ENCODE measurements at places on chromosomes 1 and 21.

GRCh38 chr1:207259391-207259790 is 62.1 kb upstream of the CD55 start:
- peak; percentile 54 for DNase-seq

DNA sequence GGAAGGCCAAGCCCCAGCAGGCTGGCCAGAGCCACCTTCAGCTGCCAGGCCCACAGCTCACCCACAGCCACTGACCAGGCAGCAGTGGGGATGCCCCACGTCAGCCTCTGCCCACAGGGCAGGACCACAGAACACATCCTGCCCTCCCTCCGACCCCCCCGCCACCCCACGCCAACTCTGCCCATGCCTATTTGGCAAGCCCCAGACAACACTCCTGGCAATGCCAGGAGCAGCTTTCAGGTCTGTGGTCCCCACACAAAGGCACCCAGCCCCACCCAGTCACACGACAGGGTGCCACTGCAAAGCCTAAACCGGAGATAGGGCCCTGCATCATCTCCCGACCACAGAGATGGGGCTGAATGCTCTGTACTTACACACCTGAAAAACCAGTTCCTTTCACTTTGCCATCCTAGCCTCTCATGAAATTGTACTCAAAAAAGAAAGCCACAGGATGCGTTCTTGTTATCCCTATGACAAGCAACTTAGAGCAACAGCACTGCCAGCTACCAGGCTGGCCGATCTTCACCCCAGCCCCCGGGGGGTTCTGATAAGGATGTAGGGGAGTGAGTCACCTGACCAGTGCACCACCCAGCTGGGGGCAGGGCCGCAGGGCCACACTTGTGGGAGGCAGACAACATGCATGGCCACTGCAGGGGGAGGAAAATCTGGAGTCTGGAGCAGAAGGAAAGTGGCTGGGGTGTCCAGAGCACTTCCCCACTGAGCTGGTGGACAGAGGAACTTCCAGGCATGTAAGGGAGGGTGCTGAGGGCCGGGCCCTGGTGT is 36.2 kb downstream of the UBE2G2 start:
- peak; percentile 72 for DNase-seq

DNA sequence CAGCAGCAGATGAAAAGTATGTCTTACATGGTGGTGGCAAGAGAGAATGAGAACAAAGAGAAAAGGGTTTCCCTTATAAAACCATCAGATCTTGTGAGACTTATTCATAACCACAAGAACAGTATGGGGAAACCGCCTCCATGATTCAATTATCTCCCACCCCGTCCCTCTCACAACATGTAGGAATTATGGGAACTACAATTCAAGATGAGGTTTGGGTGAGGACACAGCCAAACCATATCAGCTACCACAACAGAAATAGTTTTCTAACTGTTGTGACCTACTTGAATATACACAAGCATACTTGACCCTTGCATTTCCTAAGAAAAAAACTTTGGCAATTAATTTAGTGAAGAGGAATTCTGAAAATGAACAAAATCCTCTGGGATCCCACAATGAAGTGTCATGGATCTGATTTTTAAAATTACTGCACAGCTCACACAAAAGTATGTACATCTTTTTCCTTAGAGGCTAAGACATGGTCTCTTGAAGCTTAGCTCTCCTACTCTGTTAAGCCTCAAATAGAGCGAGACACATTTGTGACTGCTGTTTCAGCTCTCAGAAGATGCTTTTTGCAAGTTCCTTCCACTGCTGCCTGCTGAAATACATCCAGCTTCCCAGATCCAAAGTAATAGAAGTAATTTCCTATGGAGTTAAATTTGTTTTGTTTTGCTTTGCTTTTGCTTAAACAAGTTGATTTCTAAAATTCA is 265.8 kb downstream of the DPYD start:
- no peak for DNase-seq

GRCh38 chr1:21663951-21664805 is 5.0 kb downstream of the RAP1GAP start:
- no peak for DNase-seq

DNA sequence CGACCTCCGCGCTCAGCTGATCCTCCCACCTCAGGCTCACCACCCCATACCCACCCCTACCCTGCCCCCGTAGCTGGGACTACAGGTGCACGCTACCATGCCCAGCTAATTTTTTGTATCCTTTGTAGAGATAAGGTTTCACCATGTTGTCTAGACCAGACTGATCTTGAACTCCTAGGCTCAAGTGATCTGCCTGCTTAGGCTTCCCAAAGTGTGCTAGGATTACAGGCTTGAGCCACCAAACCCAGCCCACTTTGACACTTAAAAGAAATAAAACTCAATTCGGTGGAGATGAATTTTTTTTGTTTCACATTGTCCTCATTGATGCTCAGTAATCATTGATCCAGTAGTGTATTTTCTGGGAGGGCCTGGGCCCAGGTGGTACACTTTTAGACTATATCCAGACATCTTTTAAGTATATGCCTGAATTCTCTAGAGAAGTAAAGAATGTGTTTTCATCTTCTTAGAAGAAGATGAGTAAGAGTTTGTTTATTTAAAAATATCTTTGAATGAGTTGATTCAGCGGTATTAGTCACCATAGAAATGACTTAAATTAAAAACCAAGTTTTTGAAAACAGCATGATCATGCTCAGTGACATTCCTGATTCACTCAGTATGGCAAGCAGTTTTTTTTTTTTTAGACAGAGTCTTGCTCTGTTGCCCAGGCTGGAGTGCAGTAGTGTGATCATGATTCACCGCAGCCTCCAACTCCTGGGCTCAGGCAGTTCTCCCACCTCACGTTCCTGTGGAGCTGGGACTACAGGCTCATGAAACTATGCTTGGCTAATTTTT is 57.8 kb downstream of the EPB41 start:
- peak; percentile 62 for DNase-seq

DNA sequence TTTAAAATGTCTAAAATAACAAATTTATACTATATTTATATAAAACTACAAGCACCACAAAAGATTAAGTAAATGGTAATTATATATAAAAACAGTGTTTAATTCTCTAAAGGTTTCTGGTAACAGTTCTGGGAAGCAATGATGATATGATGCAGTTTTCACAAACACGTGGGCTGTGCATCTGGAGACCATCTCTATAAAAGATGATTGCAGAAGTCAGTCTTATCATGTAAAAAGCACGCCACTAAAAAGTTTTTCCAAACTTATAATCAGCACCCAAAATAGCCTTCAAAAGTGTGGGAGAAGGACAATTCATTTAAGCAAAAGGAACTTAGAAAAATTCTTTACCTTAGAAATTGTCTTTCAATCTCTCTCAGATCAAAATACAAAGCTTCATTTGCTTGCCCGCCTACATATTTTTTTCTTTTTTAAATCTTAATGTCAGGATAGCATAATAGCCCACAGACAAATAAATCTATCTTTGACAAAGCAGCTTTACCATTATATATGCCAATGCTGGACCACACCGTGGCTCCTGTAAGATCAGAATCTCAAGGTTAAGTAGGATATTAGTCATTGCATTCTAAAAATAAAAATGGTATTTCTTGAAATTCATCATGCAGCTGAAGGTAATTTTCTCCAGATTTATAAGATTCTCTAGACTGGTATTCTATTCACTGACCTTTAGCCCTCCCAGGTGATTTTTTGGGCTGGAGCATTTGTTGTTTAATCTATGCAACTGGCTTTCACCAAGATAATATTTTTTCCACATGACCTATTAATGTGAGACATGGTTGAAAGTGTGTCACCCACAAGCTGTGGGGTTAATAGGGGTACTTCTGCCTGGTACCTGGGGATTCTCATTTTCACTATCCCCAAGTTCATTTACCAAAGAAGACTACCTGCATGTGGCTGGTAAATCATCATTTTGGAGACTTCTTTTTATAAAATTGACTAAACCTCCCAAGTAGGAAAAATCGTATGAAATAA is 189.6 kb upstream of the ST6GALNAC5 start:
- DNase-seq = no peak

DNA sequence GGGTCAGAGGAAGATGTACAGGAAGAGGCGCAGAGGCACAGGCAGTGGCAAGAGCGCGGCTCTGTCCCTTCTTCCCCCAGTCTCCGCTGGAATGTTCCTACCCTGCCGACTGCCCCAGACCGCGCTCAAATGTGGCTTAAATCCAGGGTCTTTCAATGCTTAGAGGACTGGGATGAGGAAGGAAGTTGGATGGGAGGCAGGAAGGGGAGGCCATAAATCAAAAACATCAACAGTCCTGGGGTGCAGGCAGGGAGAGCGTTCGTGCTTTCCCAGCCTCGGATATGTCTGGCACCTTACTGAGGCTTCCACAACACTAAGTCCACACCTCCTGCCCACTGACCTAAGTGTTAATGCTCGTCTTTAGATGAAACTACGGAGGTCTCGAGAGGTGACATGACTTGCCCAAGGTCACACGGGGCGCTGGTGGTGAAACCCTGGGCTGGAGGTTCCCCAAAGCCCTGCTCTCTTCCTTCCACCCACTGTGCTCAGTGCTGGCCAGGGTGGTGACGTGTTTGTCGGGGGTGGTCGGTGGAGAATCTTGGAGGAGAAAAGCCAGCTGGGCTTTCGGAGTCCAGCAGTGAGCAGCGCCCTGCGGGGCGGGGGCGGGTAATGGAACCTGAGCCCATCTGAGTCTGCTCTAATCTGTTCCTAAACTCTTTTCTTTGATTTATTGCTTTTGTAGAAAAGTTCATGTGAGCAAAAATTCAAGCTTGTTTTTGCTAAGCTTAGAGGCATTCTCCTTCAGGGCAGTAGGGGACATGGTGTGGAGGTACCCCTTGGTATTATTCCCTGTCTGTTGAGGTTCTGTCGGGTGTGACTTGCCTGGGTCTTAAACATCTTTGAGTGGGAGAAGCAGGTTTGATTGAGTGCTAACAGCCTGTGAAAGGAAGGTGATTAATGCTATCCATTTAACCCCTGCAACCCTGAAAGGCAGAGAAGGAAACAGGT is 708 bp downstream of the CDA start:
- no peak for DNase-seq

DNA sequence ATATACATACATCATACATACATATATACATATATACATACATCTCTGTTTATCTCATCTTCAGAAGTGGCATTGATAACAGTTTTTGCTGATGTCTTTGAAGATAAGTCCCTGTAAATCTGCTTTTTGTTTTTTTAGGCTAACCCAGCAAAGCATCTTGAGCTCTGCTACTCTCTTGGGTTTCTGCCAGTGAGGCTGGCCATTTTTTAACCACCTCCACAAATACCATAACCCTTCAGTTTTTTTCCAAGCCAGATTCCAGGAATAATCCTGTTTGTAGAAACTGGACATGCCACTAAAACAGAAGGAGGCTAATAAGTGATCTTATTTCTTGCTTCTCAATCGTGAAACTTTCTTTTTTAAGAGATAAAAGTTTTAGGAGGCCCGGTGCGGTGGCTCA is 21.6 kb downstream of the SDHC start:
- no peak for DNase-seq

DNA sequence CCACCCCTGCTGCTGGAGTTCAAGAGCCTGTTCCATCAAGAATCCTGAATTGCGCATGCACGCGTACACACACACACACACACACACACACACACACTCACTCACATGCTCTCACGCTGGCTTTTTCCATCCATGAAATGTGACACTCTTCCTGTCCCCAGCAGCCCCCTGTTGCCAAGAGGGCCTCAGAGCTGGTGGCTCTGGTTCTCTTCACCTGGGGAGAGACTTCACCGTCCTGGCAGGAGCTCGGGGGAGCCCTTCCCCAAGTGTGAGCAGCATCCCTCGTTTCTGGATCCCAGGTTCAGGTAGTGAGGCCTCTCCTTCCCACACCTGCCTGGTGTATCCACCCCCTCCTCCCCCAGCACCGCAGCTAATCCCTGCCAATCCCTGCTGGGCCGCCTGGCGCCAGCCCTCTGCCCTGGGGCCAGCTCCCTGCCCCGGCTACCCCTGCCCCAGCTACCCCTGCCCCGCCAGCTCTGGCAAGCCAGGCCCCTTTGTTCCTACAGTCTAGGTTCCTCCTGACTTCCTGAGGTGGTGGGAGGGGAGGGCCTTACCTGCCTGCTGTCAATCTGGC is 9.9 kb downstream of the PLOD1 start:
- DNase-seq = no peak

- DNase-seq = no peak
Observed at GRCh38 chr1:198320759-198321158, 164.0 kb downstream of the NEK7 start.

DNA sequence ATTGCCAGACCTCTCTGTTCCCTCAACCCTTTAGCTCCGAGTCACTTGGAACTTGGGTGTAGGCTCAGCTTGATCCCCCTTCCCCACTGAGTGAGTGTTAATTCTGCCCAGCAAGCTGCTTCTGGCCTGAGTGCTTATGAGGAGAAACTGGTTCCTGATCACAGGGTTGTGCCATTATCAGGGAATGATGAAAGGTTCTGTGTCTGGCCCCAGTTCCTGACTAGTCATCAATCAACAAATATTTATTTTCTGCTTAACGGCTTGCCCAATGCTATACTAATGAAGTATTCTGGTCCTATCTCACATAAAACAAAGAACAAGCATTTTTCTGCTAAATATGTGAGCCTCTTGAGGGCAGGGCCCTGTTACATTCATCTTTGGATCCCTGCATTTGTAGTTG is 20.8 kb downstream of the CC2D1B start:
- no peak for DNase-seq

GRCh38 chr1:100988121-100988520 is 37.5 kb downstream of the DPH5 start:
- DNase-seq = no peak
